ENCODE measurements at places on chromosomes 13 and 19. TPM values are rescaled to one million over a fixed set of nuclear protein-coding genes. Genes with fewer than 3 reads are reported as not detected.

CGB2 gene
- not detected for total RNA-seq

DNA sequence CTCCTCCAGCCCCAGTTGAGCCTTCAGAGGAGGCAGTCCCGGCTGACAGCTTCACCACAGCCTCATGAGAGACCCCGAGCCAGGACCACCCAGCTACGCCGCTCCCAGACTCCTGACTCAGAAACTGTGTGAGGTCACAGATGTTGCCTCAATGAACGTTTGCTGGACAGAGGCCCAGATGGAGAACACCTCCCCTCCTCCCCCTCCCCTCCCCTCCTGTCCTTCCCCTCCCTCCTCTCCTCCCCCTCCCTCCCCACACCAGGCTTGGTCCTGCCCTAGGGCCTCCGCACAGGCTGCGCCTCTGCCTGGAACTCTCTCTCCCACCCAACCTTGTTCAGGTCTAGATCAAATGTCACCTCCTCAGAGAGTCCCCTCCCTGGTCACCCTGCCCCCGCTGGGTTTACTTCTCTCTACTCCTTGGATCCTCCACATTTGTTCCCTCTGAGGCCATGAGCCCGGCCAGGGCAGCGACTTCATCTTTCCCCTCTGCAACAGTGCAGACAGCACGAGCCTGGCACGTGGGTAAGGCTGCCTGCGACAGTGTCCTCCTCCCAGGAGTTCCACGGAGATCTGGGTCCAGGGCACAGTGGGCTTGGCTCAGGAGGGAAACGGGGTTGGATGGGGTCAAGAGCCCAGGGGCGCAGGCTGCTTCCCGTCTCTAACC, 17.4 kb downstream of the PIP5K1C start:
- peaks cover 9% of the 10 kb centered on the region for H3K36me3 ChIP-seq
- H3K27ac ChIP-seq: no peak overlapping the region
- DNase-seq: no peak
- no peak overlapping the region for H3K4me3 ChIP-seq

- H3K27me3 ChIP-seq: no peaks in the 10 kb centered on the region
- DNase-seq: no peak
- no peak overlapping the region for H3K4me3 ChIP-seq
- no peaks in the 10 kb centered on the region for H3K4me1 ChIP-seq
These were observed 1.8 kb downstream of the ZC3H13 start for GRCh38 chr13:46050771-46051170.

ZNF439 gene
- 0.06 TPM for total RNA-seq

DNA sequence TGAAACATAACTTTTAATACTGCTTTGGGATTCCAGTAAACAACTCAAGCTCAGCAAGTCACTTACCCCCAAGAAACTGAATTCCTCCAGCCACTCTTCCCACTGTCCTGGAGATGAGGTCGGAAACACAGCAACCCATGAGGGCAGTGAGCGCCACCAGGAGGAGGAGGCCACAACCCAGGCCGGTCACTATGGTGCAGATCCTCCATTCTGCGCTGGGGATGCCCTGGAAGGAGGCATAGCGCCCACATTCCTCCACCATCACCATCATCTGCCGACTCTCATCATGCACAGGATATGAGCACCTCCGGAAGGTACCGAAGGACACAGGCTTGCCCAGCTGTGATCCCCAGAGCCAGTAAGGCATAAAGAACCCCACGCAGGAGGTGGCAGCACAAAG, 2.2 kb downstream of the LHFPL6 start:
- H3K27ac ChIP-seq: no peak overlapping the region
- peaks cover 35% of the 10 kb centered on the region for H3K36me3 ChIP-seq
- H3K4me3 ChIP-seq: no peak overlapping the region
- no peaks in the 10 kb centered on the region for H3K27me3 ChIP-seq
- no peak for DNase-seq
- peaks cover 26% of the 10 kb centered on the region for H3K4me1 ChIP-seq

DNA sequence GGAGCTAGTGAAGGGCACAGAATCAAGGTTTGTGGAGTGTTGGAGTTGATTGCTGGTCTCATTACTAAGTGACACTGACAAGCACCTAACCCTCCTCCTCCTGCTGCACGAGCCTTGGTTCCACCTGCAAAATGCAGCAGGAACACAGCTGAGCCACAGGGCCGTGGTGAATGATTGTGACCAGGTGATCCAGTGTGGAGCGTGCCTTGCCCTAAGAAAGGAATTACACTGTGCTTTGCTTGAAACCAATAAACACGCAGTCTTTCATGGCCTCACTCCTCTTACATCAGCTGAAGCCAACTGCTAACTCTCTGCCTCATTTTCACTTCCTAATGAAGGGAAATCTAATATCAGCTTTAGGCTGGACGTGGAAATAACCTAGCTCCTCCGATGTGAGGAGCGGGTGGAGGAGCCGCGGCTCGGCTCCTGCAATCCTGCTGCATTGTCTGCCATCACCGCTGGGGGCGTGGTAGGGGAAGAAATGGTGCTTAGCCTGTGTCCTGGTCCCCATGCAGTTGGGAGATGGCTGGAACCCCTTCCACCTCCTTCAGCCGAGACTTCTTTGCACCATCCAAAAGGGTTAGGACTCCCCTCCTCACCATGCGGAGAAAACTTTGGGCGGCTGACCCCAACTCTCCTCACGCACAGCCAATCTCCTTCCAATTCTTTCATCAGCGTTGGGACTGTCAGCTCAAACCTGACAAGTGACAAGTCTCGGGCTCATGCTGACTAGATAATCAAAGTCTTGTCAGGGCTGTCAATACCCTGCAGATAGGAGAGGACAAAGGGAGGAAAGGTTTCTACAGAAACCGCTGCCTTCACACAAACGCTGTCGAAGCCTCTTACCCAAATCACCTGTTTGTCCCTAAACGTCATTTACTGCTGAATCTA, 427.9 kb downstream of the ZNF536 start:
- no peak overlapping the region for H3K4me3 ChIP-seq
- no peaks in the 10 kb centered on the region for H3K36me3 ChIP-seq
- no peaks in the 10 kb centered on the region for H3K4me1 ChIP-seq
- no peaks in the 10 kb centered on the region for H3K27me3 ChIP-seq
- no peak overlapping the region for H3K27ac ChIP-seq
